Right hindlimb (tissue), 1 donor: ENCODE measurements at places on chromosomes 4 and X.

DNA sequence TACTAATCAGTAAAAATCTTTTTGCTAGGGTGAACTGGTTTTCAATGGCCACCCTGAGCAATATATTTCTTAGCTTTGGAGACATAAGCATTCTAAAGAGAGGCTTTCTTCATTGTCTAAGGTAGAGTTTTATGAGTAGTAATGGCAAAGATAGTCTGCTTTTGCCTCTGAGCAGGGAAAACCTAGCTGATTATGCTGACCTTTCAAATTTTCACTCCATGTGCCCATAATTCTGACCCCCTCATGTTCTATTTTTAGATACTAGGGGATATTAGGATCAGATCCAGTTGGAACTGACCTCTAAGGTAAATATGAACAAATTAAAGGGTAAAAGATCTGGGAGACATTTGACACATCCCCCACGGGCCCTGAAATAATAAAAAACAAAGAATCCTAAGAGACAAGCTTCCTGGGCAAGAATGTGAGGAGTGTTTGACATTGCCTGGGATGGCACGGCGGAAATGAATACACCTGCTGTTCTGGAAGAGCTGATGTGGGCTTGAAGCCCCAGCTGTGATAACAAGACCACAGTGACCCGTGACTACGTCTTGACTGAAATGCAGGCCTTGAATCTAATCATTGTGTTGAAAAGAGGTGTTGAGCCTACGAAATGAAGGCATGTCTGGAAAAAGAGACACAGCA is 392.1 kb upstream of the FRG1 start:
- no peak for DNase-seq

- DNase-seq: no peak
These were observed 3.9 kb upstream of the MFAP3L start for GRCh38 chr4:170030121-170030520.

GRCh38 chrX:133300591-133300990 is 82.4 kb upstream of the TFDP3 start:
- no peak for DNase-seq

DNA sequence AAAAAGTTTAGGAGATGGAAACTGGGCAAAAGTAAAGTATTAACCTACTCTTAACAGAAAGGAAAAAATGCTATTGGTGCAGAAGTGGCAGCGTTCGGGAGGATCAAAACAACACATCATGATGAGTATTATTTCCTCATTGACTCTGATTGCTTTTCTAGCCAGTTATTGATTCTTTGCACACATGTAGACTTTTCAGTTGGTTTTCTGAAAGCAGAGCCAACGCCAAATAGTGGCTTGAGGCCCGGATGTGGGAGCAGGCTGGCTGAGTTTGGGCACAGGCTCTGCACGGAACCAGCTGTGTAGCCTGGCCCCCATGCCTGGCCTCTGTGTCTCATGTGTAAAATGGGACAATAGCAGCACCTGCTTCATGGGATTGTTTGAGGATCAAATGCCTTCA is 21.8 kb downstream of the STOX2 start:
- no peak for DNase-seq

DNA sequence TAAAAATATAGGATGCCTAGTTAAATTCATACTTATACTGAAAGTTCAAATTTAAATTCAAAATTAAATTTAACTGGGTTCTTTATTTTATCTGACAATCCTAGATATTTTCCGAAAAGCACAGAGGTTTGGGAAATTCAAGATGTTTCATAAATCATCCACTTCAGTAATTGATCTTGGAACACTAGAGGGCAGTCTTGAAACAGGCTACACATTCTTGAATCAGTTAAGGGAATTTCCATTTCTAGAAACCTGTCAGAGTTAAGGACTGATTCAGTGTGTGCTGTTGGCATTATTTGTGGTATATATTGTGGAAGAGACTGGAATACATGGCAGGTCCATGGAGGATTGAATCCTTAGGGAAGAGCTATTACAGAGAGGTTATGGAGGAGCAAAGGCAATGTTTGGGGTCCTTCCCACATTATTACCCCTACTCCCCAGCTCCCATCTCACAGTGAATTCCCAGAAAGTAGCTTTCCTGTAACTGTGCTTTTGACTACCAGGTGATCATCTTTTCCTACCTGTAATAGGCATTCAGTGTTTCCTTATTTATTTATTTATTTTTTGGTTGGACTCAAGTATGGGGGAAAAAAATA is 92.9 kb downstream of the EGF start:
- DNase-seq: no peak

GRCh38 chr4:62324215-62324614 is 1124.1 kb downstream of the ADGRL3 start:
- DNase-seq: peak; percentile 66

- DNase-seq: peak; percentile 53
These were observed 519.5 kb downstream of the BCOR start for GRCh38 chrX:39577985-39578869.

DNA sequence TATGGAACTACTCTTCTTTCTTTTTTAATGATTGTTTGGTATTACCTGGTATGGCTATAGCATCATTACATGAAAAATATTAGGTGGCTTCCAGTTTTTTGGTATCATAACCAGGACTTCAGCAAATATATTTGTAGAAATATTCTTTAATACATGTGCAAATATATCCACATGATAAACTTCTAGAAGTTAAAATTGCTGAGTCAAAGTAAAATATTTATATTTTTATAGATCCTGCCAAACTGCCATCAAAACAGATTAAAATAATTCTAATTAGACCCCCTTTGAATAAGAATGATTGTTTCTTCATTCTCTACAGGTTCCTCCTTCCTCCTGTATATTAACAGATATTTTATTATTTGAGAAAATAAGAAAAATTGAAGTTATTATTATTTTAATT is 708.5 kb upstream of the INTU start:
- DNase-seq: no peak
